DMS53 (cell line): ENCODE measurements at places on chromosomes 4 and X.

DNA sequence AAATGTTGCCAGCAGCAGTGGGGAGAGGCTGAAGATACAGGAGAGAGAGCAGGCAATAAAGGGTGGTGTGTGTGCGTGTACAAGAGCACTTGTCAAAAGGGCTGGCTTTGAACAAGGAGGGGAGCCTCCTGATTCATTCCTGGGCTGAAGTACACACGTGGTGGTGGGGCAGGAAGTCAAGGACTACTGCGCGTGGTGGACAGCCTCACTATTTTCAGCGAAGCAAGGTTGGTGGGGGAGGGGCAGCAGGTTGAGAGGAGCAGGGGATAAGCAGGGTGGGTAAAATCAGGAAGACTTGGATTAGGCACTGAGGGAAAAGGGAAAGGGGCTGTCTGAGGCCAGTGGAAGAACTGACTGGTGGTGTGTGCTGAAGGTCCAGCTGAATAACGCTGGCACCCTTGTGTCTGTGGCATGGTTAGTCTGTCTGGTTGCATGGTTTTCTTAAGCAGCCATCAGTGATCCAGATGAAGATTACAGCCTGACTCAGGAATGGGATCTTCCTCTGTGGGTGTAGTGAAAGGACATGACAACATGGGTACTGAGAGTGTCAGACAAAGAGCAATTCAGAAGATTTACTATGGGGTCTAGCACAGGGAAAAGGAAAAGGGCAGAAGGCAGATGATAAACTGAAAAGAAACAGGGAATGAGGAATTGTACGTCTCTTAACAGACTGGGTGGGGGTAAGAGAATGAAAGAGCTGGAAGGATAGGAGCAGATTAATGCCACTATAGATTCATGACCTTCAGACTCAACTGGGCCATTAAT is 149.8 kb downstream of the CHM start:
- DNase-seq: peak; percentile 97

GRCh38 chr4:152591396-152591795 is 55.5 kb upstream of the FBXW7 start:
- DNase-seq: peak; percentile 89

DNA sequence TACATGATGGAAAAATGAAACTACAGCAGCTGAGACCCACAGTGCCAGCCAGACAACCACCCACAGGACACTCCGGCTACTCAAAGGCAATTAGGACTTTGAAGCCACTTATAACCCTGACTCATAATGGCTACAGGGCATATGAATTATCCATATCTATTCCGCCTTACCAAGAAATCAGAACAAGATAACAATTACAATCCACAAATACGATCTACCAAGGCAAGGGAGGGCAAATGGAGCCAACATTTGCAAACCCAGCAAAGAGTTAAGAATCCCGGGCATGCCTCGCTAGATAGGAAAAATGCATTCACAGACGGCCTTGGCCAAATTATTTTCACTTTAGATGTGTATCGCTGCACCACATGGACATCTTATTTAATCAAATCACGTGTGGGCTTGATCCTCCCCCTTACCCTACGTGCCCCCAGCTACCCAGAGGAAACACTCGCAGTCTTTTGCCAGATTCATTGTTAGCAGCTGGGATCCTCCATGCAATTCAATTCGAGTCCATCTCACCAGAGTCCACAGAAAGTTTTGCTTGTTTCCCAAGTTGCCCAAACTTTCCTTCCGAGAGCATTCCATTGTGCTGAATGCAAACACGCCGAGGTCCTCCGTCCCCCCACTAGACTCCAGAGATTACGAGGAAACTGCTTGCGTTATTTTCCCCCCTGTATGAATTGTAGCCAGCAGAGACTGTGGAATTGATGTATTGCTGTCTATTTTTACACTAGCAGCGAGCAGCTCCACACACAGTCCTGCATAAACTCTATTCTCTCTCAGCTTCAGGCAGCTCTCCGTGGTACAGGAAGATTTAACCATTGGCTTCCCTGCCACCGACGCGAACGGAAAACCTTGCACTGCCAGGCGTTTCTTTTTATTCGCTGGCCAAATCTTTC is 1.2 kb downstream of the PPARGC1A start:
- peak; percentile 68 for DNase-seq

DNA sequence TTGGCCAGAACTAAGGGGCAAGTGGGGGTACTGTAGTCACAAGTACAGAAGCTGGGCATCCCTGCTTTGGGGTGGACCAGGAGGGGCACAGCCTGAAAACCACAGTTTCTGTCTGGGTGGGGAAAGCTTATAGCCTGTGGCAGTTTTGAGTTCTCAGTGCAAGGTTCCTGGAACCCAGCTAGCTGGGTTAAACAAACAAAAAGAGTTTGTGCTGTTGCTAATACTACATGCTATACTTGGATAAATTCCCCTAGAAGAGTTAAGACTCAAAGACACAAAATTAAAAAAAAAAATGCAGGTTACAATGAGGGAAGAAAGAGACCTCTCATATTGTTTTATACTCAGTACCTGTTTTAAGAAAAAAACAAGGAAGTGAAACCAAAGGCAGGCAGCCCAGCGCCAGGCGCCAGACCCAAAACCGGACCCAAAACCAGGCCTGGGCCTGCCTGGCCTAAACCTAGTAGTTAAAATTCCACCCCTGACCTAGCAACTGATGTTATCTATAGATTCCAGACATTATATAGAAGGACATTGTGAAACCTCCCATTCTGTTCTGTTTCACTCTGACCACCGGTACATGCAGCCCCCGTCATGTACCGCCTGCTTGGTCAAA is 50.8 kb downstream of the SLC2A9 start:
- no peak for DNase-seq

DNA sequence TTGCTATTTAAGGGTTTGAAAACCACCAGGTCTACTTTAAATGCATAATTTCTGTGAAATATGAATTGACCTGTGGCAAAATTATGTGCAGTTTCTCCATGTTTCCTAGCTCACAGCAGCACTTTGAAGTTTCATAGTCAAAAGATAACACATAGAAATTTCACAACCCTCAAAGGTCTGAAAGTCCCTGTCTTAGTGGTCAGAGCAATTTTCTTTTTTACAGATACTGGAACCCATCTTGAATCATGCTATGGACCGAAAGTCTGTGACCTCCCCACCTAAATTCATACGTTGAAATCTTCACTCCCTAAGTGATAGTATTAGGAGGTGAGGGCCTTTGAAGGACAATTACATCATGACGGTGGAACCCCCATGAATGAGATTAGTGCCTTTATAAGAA is 240.4 kb upstream of the BMP3 start:
- no peak for DNase-seq
